ENCODE measurements at places on chromosomes 7 and 10. TPM values are rescaled to one million over a fixed set of nuclear protein-coding genes. Genes with fewer than 3 reads are reported as not detected.

ARHGAP22 gene
- total RNA-seq: 7.1 TPM

CYP3A4 gene
- not detected for total RNA-seq

EMX2 gene
- 1.5 TPM for total RNA-seq

GNAT3 gene
- not detected for total RNA-seq

LIPF gene
- total RNA-seq: not detected

PON1 gene
- not detected for total RNA-seq

CHAT gene
- not detected for total RNA-seq

ZNF425 gene
- total RNA-seq: 3.0 TPM

H2BK1 gene
- total RNA-seq: not detected

ZFYVE27 gene
- total RNA-seq: 15.3 TPM

SLC26A3 gene
- not detected for total RNA-seq

SUN3 gene
- not detected for total RNA-seq

TSPAN15 gene
- total RNA-seq: 7.3 TPM

BLNK gene
- total RNA-seq: not detected

PTPN20 gene
- 5.4 TPM for total RNA-seq

HOXA4 gene
- total RNA-seq: 0.82 TPM

LOXL4 gene
- 0.04 TPM for total RNA-seq

PLPP4 gene
- 0.31 TPM for total RNA-seq

OR13A1 gene
- not detected for total RNA-seq

EN2 gene
- total RNA-seq: not detected

CHCHD1 gene
- 56.7 TPM for total RNA-seq

ASZ1 gene
- total RNA-seq: not detected

HKDC1 gene
- 0.48 TPM for total RNA-seq

C10orf67 gene
- 0.11 TPM for total RNA-seq

EBLN1 gene
- total RNA-seq: not detected

THSD7A gene
- not detected for total RNA-seq

SLC26A5 gene
- not detected for total RNA-seq

SORCS1 gene
- not detected for total RNA-seq

DOCK4 gene
- 37.2 TPM for total RNA-seq

SPDYE6 gene
- total RNA-seq: not detected

CHST3 gene
- total RNA-seq: 23.9 TPM

KIF11 gene
- 34.1 TPM for total RNA-seq

INA gene
- 1.5 TPM for total RNA-seq

NUDT13 gene
- 1.2 TPM for total RNA-seq

SVOPL gene
- not detected for total RNA-seq

CYP2C9 gene
- not detected for total RNA-seq

TUBB8 gene
- total RNA-seq: 0.07 TPM

UCN3 gene
- total RNA-seq: not detected

ZP3 gene
- 7.8 TPM for total RNA-seq

VAX1 gene
- 0.14 TPM for total RNA-seq

CALHM3 gene
- not detected for total RNA-seq

PPP1R17 gene
- total RNA-seq: not detected
